Esophagus squamous epithelium (tissue), 5 donors: ENCODE measurements at places on chromosomes 7 and 10. TPM values are rescaled to one million over a fixed set of nuclear protein-coding genes. Genes with fewer than 3 reads are reported as not detected.

The ST7 gene
- 15.3 TPM for total RNA-seq

The SPDYE18 gene
- not detected for total RNA-seq

The ADGRA1 gene
- not detected for total RNA-seq

The ADAMTS14 gene
- total RNA-seq, result not detected

The ASZ1 gene
- not detected for total RNA-seq

The ZCCHC24 gene
- 4.2 TPM for total RNA-seq

The SLC26A3 gene
- not detected for total RNA-seq

The SLC16A9 gene
- 25.6 TPM for total RNA-seq

The GJD4 gene
- total RNA-seq, result not detected

The LIPK gene
- 3.3 TPM for total RNA-seq

The LAMB1 gene
- 39.7 TPM for total RNA-seq

The CFAP69 gene
- total RNA-seq, result 1.8 TPM

The POU6F2 gene
- total RNA-seq, result not detected

The CYP2W1 gene
- not detected for total RNA-seq

The CHST3 gene
- total RNA-seq, result 15.4 TPM

The ZC3HAV1 gene
- total RNA-seq, result 27.7 TPM

The TMEM176A gene
- 18.1 TPM for total RNA-seq

The ZNF33A gene
- total RNA-seq, result 31.1 TPM

The NPY gene
- total RNA-seq, result not detected

The AKR1C2 gene
- total RNA-seq, result 380 TPM

The TCAF2 gene
- 15.3 TPM for total RNA-seq

The SPDYE6 gene
- total RNA-seq, result not detected

The PPP1R9A gene
- 6.3 TPM for total RNA-seq
